ENCODE measurements at places on chromosomes 12 and 14.

- no peak for DNase-seq
These were observed 222.4 kb downstream of the GLT1D1 start for GRCh38 chr12:129075460-129076208.

DNA sequence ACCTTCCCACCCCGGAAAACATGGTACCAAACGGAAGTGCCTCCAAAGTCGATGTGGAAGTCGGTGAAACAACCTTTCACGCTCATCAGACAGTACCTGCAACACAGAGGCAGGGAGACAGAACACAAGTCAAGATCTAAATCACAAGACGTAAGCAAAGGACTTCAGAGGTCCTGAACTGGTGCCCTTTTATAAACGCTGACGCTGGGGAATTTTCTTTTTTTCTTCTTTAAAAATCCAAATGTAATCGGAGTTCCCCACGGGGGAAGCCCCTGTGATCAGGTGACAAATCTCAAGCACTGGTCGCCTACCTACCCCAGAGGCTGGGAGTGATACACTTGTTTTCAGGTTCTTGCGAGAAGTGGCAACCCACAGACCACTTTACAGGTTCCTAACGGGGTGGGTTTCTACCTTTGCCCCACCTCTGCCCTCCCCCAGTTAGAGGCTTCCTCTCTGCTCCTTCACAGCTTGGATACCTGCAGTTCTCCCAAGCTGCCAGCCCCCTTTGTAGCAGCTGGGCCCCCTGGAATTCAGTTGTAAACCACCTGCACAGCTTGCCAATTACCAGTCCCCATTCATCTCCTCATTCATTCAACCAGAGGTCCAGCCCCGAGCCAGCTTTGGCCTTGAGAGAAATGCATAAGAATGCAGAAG lies 46.2 kb downstream of the KDM2B start:
- DNase-seq = peak; percentile 51

DNA sequence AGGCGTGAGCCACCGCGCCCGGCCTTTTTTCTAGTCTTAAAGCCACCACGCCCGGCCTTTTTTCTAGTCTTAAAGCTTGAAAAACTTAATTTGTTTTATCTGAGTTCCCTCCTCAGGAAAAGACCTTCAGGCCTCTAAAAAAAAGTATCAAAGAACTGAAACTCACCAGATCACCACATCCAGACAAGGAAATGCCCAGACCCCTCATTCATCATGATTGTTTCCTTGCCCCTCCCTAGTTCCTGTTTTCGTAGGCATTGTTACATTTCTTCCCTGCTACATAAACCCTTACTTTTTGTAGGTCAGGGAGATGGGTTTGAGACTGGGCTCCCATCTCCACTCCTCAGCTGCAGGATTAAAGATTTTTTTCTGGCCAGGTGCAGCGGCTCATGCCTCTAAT lies 21.1 kb upstream of the VWF start:
- no peak for DNase-seq

- no peak for DNase-seq
These were observed 218.8 kb downstream of the BTG1 start for GRCh38 chr12:91926848-91927247.

DNA sequence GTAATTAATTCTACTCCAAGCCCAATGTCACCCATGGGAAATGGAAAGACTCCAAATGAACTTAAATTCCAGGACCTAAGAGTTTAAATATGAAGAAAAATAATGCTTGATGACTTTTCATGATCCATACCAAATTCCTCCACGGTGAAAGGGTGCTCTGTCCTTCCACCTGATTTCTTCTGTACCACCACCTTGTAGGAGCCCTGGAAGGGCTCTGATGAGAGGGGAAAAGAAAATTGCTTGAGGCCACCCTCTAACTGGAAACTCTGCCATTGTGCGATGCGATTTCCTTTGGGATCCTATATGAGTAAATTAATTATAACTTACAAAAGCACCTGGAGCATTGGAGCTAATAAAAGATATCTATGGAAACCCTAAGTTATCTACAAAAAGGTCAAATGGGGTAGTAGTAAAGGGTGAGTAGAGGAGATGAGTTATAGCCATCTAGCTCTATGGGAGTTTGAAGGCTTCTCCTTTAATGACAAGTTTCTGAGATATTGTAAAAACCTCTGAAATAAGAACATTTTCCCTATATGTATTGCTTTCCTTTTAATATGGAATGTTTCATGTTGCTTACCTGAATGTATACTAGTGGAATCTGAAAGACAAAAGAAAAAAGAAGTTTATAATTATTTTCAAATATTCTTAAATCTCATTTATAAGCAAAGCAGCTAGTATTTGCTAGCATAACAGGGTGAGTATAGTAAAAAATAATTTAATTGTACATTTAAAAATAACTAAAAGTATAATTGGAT lies 5.8 kb downstream of the A2M start:
- DNase-seq = no peak

GRCh38 chr14:67240168-67240932 lies 885 bp upstream of the PALS1 start:
- DNase-seq = peak; percentile 65

DNA sequence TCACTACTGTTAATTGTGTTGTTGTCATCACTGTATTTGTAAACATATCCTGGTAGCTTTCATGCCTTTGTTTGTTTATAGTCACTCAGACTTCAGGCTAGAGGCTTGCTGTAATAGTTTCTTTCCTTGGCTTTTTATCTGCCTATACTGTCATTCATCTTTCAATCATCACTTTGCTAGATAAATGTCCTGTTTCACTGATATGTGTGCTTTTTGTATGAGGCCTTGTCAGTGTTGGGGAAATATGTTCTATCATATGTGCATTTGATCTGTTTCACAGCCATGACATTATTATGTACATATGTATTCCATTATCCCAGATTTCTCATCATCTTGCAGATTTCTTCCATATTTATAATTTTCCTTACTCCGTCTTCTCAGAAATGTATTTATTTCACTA lies 558.9 kb upstream of the LRFN5 start:
- DNase-seq = no peak

- peak; percentile 57 for DNase-seq
These were observed 106.8 kb upstream of the RPH3A start for GRCh38 chr12:112684742-112685141.

DNA sequence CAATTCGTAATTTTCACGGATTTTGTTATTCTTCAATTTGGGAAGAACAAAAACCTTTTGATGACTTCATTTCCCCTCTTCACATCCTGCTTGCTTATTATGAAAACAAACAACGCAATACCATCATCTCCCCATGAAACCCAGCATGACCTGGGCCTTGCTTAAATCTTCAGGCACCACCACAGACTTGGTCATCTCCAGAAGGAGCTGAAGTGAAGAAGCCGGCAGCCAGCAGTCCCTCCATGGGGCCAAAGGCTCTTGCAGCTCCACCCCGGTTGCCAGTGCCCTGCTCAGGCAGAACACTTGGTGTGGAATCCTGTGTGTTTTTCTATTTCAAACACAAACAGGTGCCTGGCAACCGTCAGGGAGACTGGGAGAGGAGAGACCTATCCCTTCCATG lies 982.9 kb upstream of the TMEM132C start:
- DNase-seq = no peak

- DNase-seq = no peak
These were observed 710 bp upstream of the BMAL2 start for GRCh38 chr12:27331927-27332324.

DNA sequence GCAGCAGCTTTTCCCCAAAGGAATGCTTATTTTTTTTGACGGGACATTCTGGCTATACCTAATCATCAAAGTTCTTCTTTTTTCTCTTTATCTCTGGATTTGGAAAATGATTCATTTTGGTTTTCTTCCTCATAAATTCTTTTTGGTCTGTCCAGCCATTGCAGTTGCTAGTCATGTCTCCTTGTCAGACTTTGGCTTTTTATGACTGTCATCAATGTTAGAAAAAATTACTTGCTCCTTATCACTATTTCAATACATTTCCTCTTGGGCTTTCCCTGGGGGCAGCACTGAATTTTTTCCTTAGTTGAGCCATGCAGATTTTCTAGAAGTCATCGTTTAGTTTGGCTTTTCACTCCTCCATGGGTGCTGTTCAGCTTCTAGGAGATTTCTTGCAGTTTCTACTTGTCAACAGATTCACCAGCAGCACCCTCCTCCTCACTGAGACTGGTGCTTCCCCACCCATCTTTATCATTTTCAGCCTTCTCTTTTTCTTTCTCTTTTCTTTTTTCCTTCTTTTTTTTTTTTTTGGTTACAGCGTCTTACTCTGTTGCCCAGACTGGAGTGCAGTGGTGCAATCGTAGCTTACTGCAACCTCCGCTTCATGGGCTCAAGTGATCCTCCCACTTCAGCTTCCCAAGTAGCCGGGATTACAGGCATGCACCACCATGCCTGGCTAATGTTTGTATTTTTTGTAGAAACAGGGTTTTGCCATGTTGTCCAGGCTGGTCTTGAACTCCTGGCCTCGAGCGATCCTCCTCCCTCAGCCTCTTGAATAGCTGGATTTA lies 5.2 kb downstream of the ADIPOR2 start:
- no peak for DNase-seq

GRCh38 chr12:107317751-107318555 lies 224.6 kb upstream of the CRY1 start:
- no peak for DNase-seq

DNA sequence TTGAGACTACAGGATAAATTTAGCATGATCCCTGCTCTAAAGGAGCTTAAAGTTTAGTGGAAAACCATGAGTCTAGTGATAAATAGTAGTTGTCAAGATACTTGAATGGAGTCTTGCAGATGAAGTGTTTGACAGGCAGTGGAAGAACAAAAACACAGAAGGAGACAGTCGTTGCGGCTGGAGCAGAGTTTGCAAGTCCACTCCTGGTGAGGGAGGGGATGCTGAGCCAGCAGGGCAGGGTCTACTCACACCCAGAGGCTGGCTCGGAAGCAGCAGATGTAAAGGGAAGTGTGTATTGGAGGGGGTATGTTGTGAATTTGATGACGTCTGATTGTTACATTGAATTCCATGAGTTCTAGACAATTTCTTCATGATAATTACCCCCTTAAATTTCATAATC lies 61.3 kb downstream of the TRAF3 start:
- DNase-seq = no peak

DNA sequence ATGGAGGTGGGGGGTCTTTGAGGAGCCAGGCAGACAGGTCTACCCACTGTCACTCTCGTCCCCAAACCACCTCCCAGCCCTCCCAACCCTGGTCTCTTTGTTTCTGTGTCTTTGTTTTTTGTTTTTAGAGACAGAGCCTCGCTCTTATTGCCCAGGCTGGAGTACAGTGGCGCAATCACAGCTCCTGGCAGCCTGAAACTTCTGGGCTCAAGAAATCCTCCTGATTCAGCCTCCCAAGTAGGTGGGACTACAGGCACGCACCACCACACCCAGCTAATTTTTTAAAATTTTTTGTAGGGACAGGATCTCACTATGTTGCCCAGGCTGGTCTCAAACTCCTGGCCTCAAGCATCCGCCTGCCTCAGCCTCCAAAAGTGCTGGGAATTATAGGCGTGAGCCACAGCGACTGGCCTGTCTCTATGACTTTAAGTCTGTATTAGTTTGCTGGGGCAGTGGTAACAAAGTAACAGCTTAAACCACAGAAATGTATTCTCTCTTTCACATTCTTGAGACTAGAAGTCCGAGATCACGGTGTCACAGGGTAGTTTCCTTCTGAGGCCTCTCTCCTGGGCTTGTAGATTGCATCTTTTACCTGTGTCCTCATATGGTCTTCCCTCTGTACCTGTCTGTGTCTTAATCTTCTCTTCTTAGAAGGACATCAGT lies 26.1 kb downstream of the DTX1 start:
- DNase-seq = no peak

DNA sequence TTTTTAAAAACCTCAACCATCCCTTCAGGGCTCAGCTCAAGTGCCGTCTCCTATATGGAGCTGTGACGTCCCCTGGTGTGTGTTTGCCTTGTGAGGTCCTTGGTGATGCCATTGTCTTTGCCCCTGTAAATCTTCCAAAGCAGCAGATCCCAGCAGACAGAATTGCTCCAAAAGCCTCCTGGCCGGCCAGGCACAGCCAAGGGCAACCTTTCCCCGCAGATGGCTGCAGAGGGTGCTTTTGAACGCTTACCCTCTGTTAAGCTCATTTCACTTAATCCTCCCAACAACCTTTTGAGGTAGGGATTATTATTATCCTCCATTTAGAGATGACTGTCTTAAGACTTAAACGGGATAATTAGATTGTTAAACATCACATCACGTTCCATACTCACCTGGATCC lies 51.4 kb downstream of the RFX4 start:
- no peak for DNase-seq

DNA sequence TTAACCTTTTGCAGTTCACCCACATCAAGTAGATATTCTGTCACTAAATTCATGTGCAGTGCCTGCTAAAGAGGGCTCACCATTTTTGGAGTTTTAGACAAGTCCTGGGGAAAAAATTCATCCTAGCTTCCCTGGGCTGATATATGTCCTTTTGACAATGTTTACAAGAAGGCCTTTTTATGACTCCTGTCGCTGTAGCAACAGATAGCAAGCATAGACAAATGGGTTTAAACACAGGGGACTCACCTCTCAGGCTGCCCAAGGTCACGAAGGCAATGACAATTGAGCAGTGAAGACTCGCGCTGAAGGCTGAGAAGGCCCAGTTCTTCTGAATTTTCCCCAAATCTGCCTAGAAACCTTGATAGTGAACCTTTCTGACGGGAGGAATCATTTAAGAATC lies 150.7 kb upstream of the CPM start:
- no peak for DNase-seq

- DNase-seq = no peak
These were observed 7.7 kb upstream of the TRAFD1 start for GRCh38 chr12:112117685-112118084.

DNA sequence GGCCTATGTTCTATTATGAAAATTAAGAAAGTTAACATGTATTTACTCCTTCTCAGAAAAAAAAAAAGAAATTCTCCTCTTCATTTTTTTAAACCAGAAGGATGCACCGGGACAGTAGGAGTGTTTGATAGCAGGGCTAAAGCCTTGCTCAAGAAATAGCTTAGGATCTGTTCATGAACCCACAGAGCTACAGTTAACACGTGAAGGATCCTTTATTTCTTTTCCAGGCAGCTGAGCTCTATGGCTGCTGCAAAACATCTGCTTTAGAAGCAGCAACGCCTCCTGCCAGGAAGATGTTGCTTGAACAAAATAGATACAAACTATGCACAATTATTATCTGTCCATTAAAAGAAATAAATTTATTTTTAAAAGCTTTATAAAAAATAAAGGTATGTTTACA lies 254.8 kb downstream of the PRKD1 start:
- DNase-seq = no peak
